Uterus (tissue), 4 donors: ENCODE measurements at places on chromosomes 13 and 19. TPM values are rescaled to one million over a fixed set of nuclear protein-coding genes. Genes with fewer than 3 reads are reported as not detected.

The DNAAF3 gene
- 3.9 TPM for total RNA-seq

The SIAH3 gene
- under 0.01 TPM for total RNA-seq

The PRSS57 gene
- total RNA-seq, result not detected

The ODAD3 gene
- total RNA-seq, result 4.4 TPM

The RNF113B gene
- not detected for total RNA-seq

The ACP7 gene
- total RNA-seq, result not detected

The KRTDAP gene
- not detected for total RNA-seq

The FLT3LG gene
- total RNA-seq, result 4.1 TPM

The WDR87 gene
- not detected for total RNA-seq

The NLRP5 gene
- not detected for total RNA-seq

- DNase-seq, result no peak
These were observed 244.5 kb downstream of the DNAJC15 start for GRCh38 chr13:43267916-43268315.

DNA sequence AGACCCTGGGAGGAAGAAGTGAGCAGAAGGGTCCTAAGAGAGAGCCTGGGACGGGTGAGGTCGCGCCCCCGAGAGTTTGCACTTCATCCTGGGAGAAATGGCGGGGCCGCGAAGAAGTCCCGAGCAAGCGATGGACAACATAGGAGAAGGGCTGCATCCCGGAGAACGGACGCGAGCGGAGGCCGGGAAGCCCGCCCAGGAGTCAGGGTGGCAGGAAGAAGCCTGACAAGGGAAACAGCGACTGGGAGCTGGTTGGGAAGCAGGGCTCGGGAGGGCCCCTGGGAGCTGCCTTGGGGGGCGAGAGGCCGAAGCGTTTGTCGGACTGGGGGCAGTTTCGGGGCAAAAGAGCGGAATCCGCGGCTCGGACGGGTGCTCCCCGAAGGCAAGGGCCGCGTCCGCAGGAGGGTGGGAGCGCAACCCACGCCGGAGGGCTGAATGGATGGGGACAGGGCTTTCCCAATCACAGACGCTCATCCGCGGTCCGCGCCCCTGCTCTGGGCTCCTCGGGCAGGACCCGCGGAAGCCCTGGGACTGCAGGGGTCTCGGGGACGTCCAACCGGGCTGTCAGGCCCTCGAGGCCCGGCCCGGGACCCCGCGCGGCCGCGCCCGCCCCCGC lies 469 bp downstream of the ABHD17A start:
- DNase-seq, result no peak

DNA sequence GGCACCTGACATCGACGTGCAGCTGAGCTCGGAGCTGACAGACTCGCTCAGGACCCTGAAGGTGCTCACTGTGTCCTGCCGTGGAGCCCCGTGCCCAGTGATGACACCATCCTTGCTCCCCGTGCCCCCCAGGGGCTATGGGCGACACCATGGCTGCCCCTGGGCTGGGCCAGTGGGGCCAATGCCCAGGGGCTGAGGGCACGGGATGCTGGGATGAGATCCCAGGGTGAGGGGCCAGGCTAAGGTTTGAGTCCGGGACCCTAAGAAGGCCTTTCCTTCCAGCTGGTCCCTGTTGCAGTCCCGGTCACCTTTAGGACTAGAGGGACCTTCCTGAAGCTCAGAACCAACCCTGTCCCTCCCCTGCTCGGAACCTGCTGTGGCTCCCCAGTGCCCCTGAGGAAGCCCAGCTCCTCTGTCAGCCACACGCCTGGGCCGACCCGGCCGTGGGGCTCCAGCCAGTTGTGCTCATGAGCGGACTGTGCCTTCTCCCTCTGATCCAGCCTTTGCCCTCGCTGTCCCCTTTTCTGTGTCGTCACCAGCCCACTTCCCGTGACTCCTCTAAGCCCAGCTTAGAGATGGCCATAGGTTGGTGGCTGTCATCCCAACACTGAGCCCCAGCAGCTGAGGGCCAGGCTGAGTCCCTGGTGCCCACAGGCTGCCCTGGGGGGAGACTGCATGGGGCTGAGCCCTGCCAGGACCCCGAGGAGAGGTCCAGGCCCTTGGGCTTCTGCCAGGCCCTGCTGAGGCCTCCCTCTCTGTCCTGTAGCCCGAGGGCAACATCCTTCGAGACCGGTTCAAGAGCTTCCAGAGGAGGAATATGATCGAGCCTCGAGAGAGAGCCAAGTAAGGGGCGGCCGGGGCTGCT lies 10.6 kb downstream of the NOP53 start:
- no peak for DNase-seq

DNA sequence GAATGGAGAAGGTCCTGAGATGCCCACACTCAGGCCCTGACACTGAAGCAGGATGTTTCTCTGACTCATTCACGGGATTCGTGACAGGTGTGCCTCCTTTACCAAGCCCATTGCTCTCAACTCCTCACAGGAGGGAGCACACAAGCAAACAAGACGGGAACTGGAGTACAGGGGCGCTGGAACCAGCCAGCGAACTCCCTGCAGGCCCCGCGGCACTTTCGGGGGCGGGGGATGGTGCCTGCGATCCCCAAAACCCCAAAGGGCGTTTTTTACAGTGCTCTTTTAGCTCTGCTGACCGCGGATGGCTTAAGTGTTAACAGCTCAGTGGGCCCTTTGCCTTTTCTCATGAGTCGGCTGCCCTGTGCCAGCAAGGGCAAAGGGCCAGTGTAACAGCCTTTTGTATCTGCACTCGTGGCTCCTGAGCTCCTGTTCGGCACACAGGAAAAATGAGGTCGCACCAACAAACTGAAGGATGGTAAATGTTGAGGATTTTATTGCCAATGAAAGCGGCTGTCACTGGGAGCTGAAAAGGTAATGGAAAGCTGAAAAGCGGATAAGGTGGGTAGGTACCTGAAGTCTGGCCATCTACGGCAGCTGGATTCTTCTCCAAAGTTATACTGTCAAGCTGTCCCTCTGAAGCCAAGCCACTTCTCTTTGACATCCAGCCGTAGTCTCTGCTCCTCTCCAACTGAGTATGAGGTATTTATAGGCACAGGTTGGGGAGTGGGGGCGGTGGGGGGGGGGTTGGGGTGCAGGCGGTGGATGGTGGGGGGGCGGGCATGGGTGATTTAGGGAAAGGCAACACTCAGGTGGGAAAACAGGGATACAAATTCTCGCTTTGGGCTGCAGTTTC lies 65.0 kb upstream of the TRPC4 start:
- no peak for DNase-seq

DNA sequence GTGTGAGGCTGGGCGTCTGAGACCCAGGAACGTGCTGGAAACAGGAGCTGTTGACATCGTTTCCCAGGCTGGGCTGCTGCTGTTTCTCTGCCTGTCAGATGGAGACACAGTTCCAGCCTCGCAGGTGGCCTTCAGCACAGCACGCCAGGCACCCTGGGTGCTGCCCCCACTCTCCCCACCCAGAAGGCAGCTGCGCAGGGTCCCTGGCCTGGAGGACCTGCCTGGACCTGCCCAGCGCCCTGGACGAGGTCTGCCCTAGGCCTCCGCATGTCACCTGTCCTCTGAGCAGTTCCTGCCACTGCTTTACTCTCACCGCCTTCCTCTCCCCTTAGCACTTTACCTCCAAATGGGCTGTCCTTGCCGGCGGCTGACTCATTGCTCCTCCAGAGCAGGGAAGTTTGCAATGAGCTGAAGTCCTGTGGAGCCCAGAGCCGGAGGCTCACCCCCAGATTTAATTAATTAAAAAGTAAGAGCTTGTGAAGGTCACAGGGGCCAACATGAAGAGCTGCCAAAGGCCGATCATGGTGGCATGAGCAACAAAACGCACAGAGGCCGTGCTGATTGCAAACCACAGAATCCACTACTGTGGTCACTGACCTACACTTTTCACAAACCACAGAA lies 32.2 kb downstream of the C13orf46 start:
- no peak for DNase-seq

GRCh38 chr13:97781891-97782305 lies 171.6 kb upstream of the IPO5 start:
- no peak for DNase-seq

DNA sequence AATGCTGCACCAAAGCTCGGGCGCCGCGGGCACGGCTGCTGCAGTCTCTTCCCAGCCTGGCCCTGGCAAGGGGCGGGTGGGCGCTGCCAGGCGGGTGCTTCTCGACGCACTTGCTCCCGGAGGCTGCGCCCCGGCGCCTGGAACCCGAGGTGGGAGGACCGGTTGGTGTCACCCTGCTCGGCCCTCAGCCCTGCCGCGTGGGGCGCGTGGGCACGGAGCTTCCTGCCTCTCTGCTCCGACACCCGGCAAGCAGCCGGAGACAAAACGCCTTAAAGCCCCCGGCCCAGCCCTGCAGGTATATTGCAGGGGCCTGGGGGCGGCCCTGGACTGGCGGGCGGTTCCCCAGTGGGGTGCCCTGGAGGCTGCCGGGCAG lies 34.7 kb downstream of the BTBD2 start:
- DNase-seq, result no peak

GRCh38 chr13:110405597-110406450 lies 98.7 kb downstream of the COL4A2 start:
- no peak for DNase-seq
